ENCODE measurements at places on chromosomes 16 and 17.
A peak's percentile ranks its signal among the peaks of the same experiment; 100 is the strongest.

- peak; percentile 24 for DNase-seq
These were observed 8.5 kb downstream of the MSI2 start for GRCh38 chr17:57264776-57265175.

- DNase-seq: peak; percentile 52
These were observed 7.8 kb downstream of the KRT28 start for GRCh38 chr17:40791787-40792436.

GRCh38 chr17:21029036-21029435, 13.8 kb downstream of the USP22 start:
- peak; percentile 63 for DNase-seq

- DNase-seq: no peak
These were observed 95.6 kb downstream of the SMG6 start for GRCh38 chr17:2207815-2208515.

- no peak for DNase-seq
These were observed 3.5 kb upstream of the LCMT1 start for GRCh38 chr16:25108054-25108453.

DNA sequence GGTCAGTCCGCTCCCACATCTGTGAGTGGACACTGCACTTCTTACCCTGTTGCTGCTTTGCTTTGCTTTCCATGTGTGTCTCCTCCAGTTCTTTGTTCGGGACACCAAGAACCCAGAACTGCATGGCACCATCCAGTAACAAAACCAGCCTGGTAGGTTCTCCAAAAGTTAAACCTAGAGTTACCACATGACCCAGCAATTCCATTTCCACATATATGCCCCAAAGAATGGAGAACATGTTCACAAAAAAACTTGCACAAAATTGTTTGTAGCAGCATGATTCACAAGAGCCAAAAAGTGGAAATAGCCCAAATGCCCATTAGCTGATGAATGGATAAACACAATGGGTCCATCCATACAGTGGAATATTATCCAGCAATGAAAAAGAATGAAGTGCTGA, 10.3 kb upstream of the CCL22 start:
- DNase-seq: no peak

DNA sequence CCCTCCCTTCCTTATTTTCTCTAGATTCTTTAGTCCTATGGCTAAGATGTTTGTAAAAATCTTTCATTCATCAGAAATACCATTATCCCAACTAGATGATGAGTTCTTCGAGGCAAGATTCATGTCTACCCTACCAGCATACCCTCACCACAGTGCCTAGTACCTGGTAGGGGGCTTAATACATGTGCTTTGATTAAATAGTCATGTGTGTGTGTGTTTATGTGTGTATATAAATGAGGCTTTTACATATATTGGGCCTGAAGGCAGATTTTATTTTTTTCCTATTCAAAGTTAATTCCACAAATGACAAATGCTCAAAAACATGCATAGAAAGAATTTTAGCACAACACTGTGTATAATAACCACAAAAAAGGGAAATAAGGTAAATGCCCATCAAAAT, 193.0 kb upstream of the IRX3 start:
- no peak for DNase-seq

- no peak for DNase-seq
These were observed 26.2 kb downstream of the POLR3E start for GRCh38 chr16:22323173-22323958.

GRCh38 chr17:7410634-7411426, 3.2 kb downstream of the NLGN2 start:
- no peak for DNase-seq

- peak; percentile 52 for DNase-seq
These were observed 55.9 kb downstream of the MFSD11 start for GRCh38 chr17:76793775-76794174.

DNA sequence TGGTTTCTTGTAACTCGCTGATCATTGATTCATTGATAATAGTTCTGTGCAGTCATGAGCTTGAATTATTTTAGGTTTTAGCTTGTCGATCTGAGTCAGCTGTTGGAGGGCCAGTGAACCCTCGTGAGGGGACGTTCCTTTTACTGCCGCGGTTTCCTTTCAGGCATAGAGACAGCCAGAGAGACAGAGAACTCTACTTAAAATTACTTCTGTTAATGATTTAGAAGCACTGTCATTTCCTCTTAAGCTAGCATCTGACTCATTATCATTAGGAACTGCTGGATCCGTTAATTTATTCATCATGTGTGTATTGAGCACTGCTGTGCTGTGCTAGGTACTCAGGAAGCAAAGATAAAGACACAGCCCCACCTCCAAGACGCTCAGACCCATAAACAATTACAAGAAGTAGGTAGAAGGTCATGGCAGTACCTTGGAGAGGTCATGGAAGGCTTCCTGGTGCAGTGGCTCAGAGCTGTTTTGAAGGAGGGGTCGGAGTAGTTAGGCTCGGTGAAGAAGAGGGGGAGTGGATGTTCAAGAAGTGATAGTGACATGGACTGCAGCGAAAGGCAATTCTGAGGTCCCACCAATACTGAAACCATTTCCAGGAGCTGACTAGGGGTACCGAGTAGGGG, 3.3 kb downstream of the PGS1 start:
- DNase-seq: no peak

- no peak for DNase-seq
These were observed 100.2 kb downstream of the KATNIP start for GRCh38 chr16:27650073-27650701.

GRCh38 chr17:13569398-13570123, 32.2 kb downstream of the HS3ST3A1 start:
- DNase-seq: no peak

DNA sequence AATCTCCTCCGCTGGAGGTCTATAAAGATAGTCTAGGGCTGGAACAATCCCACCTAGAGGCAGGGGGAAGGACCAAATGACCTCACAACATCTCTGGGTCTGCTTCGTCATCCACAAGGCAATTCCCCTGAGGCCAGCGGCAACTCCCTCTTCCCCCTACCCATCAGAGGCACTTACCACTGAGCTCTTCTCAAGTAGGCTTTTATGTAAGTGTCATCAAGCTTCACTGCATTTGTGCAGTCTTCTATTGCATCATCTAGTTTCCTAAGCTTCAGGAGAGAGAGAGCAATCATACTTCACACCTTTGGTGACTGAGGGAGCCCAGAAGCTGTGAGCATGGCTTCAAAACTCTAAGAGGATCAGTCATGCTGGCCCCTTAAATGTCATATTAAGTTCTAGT, 21.0 kb downstream of the CNP start:
- DNase-seq: no peak

DNA sequence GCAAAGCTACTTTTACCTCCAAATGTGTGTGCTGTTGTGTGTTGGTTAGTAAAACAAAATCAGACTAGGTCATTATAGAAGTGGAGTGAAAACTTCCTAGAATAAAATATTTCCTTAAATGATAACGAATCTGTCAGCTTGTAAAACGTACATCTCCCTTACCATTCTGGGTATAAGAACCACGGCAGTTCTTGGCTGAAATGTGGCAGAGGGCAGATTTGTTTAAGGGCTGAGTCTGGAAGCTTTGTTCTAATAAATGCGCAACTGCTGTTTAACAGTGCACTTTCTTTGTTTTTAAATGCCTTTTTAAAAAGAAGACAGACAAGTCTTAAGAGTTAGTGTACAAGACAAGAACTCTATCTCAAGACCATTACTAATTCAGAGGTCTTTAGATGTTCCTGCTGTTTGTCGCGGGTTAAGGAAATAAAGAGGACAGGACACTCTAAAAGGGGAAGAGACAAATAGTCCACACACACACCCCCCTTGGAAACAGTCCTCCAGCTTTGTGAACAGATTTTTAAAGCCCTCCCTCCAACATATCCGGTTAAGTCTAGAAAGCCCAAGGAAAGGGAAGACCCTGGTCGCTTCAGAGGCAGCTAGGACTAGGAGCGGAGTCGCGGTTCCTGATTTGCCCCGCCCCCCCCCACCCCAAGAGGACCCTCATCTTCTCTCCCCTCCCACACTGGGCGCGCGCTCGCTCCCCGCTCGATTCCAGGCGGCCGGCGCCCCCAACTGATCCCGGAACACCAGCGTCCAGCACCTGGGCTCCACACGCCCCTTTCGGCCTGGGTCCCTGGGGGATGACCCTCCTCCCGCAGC, 658 bp downstream of the SYNRG start:
- DNase-seq: peak; percentile 63

DNA sequence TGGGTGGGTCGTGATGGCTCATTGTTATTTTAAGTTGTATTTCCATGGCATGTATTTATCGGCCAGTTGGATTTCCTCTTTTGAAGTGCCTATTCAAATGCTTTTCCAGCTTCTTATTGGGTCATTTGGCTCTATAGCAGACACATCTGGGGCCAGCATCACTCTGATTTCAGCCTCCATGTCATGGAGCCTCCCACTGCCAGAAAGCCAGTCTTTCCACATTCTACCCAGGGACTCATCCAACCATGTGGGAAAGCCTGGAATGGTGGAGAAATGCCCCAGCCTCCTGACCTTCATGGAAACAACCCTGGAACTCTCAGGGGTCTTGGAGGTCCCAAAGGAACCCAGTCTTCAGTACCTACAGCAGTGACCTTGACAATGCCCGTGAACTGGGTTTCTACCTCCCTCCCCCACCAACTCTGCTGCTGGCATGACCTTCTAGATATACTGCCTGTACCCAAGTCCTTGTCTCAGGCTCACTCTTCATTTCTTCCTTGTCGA, 33.8 kb upstream of the ADGRG1 start:
- no peak for DNase-seq

- no peak for DNase-seq
These were observed 59.5 kb downstream of the CHD9NB start for GRCh38 chr16:52993179-52993578.

GRCh38 chr16:12535535-12536411, 267.9 kb downstream of the CPPED1 start:
- DNase-seq: no peak

DNA sequence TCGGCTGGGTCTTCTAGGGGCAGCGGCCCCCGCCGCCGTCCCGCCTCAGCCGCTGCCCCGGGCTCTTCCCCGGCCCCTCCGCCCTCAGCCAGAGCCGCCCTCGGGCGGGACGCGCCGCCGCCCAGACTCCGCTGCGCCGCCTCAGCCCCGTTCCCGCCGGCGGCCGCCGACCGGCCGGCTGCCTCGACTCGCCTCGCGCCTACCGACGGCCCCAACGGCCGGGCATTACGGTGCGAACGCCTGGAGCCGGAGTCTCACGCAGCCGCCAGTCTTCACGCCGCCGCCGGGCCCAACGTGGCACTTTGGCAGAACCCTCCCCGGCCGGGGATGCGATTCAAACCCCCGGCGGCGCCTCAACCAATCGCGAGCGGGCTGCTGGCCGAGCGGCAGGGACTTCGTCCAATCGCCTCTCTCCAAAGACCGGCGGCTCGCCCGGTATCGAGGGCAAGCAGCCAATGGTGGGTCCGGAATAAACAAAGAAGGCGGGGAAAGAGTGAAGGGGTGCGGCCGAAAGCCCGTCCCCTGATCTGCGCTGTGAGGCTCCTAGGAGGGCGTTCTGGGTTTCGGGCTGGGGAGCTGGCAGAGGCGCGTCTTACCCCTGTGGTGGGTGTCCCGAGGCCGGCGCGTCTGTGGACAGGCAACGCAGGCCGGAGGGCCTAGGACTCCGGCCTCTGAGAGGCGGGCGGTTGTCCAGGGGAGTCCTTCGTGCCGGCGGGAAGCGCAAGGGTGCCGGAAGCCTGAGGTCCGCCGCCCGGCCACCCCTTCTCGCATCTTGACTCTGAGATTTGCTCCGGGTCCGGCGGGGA, at the start of gene CDR2:
CDR2 (minus strand) TSS at position 309 of the 806 bp plus-strand sequence. CDS start 310 bp downstream, outside the sequence.
- peak; percentile 97 for DNase-seq
